Heart left ventricle (tissue), 16 donors: ENCODE measurements at places on chromosomes 4 and X. TPM values are rescaled to one million over a fixed set of nuclear protein-coding genes. Genes with fewer than 3 reads are reported as not detected.

- DNase-seq: no peak
- H3K4me3 ChIP-seq: no peak overlapping the region
- no peaks in the 10 kb centered on the region for H3K36me3 ChIP-seq
- H3K27ac ChIP-seq: no peak overlapping the region
- no peaks in the 10 kb centered on the region for H3K27me3 ChIP-seq
- H3K4me1 ChIP-seq: no peaks in the 10 kb centered on the region
Measured at GRCh38 chr4:97330917-97331316, 812.4 kb downstream of the STPG2 start.

The CLNK gene
- 0.11 TPM for total RNA-seq

GRCh38 chr4:182923366-182923765, 6.2 kb upstream of the DCTD start:
- H3K27me3 ChIP-seq: no peaks in the 10 kb centered on the region
- no peak for DNase-seq
- H3K36me3 ChIP-seq: no peaks in the 10 kb centered on the region
- peaks cover 5% of the 10 kb centered on the region for H3K4me1 ChIP-seq

DNA sequence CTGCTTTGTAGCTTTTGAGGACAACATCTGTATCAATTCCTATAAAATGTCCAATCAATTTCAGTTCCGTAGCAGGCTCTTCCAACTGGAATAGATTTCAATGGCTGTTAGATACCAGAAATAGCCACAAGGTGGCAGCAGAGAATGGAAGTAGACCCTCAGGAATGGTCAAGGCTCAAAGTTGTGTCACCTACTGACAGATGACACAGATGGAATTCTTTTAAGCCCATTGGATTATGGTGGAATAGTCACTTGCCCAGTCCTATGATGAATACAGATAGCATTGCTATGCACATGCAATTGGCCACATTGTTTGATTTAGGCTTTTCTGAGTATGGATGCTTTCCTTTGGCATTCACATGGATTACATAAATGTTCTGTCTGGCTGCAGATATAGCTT, 130.4 kb upstream of the RADX start:
- H3K4me1 ChIP-seq: no peaks in the 10 kb centered on the region
- no peaks in the 10 kb centered on the region for H3K27me3 ChIP-seq
- DNase-seq: peak; percentile 15
- no peak overlapping the region for H3K4me3 ChIP-seq
- no peak overlapping the region for H3K27ac ChIP-seq
- no peaks in the 10 kb centered on the region for H3K36me3 ChIP-seq

DNA sequence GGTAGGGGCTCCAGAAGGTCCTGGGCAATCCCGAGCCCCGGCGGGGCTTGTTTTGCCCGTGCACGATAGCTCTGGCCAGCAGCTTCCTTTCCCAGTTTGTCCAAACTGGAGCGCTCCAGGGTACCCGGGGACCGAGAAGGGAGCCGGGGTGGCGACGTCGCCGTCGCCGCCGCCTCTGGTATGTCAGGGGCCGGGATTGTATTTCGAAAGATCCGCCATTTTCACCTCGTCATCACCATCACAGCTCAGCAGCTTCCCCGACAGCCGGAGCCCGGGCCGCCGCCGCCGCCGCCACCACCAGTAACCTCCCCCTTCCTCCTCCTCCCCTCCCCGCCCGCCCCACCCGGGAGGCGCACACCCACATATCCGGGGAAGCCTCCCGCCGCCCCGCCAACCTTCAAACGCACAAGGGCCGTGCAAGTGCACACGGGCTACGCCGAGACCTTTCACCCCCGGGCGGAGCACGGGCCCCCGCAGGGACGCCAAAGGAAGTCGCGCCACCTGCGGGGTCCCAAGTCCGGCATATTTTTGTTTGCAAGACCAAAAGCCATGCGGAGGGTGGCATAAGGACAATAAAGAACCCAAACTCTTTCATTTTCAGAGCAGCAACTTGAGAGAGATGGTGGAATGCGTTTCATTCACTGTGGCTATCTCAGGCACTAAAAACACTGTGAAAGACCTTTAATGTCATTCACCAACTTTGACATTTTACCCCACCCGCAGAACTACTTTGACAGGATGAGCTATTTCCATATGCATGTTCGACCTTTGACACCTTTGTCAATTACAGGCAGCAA, at the start of gene LIN54:
Gene LIN54 (minus strand): TSS at position 302 of the 797 bp plus-strand sequence. CDS start 25,979 bp downstream, outside the sequence.
- DNase-seq: peak; percentile 87
- no peaks in the 10 kb centered on the region for H3K36me3 ChIP-seq
- peak within 1 kb of the TSS; percentile 52 for H3K4me3 ChIP-seq
- peaks cover 37% of the 10 kb centered on the region for H3K4me1 ChIP-seq
- peak within 1 kb of the TSS; percentile 90 for H3K27ac ChIP-seq

DNA sequence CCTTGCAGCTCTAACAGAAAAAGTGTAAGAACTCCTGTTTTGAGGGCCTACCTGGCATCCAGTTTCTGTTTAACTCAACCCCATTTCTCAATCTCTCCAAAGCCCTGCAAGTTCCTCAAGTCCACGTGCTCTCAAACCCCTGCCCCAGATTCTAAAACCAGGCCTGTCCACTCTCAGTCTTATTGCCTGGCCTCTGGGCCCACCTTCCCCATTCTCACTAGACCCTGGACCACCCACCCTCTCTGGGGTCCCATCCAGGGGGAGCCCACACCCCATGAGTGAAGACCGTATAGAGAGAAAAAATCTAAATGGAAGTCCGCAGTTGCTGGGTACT, 58.3 kb downstream of the TLR10 start:
- DNase-seq: no peak
- no peaks in the 10 kb centered on the region for H3K36me3 ChIP-seq
- H3K27me3 ChIP-seq: no peaks in the 10 kb centered on the region
- H3K27ac ChIP-seq: no peak overlapping the region
- H3K4me3 ChIP-seq: no peak overlapping the region
- no peaks in the 10 kb centered on the region for H3K4me1 ChIP-seq

The GABRB1 gene
- total RNA-seq: 1.3 TPM

- H3K36me3 ChIP-seq: no peaks in the 10 kb centered on the region
- DNase-seq: no peak
- no peaks in the 10 kb centered on the region for H3K27me3 ChIP-seq
- no peak overlapping the region for H3K27ac ChIP-seq
Measured at GRCh38 chr4:153332936-153333335, 11.6 kb upstream of the MND1 start.

GRCh38 chr4:73258436-73258685, 237 bp downstream of the ANKRD17 start:
- no peaks in the 10 kb centered on the region for H3K27me3 ChIP-seq
- H3K4me3 ChIP-seq: peak overlapping the region; percentile 92
- H3K4me1 ChIP-seq: peaks cover 3% of the 10 kb centered on the region
- no peak for DNase-seq

The POLN gene
- total RNA-seq: 4.1 TPM
